ENCODE measurements at places on chromosomes 3 and 15.

DNA sequence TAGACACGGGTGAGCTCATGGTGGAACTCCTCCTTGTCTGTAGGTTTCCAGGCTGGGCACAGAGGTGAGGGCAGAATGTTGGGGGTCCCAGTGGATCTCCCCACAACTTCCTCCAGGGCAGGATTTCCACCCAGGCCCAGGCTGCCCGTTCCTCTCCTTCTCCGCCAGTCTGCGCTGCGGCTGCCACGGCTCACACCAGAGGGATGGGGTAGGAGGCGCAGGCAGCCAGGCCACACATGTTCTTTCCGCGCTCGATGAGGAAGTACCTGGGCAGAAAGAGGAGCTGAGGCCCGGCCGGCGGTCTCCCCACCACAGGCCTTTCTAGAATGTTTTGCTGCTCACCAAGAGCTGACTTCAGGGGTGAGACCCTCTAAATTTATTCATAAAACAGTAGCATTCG, 22.9 kb downstream of the CTSH start:
- DNase-seq, result no peak

DNA sequence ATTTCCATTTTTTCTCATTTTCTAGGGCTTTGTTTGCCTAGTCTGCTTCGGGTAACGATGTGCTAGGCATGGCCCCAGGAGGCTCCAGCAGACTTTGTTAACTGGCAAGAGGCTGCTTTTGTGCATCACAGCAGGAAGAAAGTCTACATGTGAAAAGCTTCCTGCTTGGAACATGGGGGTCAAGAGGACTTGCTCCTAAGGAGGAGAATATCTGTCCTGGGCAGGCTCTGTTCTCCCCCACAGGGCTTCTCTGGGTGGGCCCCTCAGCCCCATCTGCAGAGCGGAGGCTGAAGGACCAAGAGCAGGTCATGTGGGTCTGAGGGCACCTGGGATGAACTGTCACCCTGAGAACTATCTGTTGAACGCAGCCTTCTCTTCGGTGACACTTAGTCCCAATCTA, 94.7 kb downstream of the CCNL1 start:
- no peak for DNase-seq

GRCh38 chr15:33382491-33382890, 71.7 kb downstream of the RYR3 start:
- no peak for DNase-seq

- no peak for DNase-seq
Measured at GRCh38 chr3:46615050-46615775, 2.9 kb downstream of the FAM240A start.

DNA sequence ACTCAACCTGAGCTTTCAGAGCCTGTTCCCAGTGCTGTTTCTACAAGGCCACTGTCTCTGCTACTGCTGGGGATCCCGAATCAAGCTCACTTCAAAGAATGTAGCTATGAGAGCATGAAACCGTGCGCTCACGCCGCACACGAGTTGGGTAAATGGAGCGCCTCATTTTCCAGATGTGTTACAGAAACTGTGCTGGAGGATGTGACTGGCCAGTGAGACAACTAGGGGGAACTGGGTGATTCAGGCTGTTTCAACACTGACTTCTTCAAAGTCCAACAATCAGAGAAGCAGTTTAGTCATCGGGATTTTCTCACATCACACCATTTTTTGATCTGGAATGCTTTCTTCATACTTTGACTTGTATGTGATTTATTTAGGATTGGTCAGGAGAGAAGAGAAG, 3.5 kb downstream of the ZNF710 start:
- no peak for DNase-seq

DNA sequence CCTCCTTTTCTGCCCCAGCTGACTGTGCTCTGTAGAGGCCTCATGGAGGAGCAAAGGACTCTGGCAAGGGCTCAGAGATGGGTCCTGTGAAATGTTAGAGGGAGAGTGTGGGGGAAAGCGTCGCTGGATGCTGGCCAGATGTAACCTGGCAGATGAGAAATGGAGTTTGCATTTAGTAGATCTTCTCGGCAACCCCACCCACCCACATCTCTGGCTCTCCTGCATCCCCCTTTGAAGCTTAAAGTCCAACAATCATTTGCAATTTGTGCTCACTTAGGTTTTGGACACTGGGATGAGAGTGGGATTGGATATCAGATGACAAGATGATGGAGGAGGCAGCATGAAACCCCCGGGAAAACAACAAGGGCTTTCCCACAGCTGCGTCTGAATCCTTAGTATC, 523.6 kb upstream of the MCTP2 start:
- no peak for DNase-seq

DNA sequence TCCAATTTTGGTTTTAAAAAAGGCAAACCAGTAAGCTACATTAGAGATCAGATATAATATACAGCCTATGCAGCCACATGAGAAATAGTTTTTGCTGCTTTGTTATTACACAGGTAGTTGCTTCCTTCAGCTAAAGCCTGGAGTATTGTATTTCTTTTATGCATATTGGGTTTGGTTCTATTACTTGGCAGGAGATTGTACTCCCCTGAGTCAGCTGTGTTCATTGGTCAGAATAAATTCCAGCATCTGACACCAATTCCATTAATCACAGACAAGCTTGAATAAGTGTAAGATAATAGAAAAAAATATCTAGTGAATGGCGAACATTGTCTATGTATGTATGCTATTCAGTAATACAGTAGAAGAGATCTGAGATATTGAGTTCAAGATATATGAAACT, 26.1 kb upstream of the ZCWPW2 start:
- no peak for DNase-seq

DNA sequence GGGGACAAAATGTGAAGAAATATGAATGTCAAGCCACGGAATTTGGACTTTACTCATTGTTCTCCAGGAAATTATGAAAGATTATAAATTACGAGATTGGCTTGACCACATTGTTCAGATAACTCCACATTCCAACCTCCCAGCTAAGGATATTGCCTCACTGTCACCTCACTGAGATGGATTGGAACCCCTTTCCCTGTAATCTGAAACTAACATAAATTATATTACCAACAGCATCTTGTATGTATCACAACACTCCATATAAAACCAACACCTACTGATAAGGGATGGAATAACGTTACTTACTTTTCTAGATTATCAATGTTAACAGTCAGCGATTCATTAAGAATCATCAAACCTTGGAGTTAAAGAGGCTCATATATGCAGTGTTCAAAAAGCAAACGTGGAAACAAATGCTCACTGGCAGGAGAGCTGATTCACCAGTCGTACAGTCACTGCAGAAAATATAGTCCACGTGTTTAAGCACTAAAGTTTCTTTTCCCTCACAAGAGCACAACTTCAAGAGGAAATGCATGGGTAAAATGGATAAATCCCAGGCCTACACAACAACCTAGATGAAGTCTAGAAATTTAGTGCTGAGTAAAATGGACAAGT, 451.5 kb downstream of the FGF12 start:
- no peak for DNase-seq

DNA sequence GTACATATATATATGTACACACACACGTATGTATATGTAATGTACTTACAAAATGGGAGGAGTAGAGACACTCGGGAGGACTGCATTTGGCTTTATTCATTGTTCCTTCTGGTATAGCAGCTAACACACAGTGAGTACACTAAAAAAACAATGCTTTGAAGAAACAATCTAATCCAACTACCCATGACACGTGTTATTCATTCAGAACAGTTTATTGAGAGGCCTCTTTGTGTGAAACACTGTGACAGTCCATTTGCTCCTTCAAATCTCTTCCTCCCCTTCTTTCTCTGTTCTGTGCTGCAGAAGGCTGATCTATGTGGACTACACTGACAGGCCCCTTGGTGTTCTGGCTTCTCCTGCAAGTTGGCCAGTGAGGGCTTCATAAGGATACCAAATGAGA, 1075.9 kb upstream of the CFAP20DC start:
- DNase-seq, result no peak

DNA sequence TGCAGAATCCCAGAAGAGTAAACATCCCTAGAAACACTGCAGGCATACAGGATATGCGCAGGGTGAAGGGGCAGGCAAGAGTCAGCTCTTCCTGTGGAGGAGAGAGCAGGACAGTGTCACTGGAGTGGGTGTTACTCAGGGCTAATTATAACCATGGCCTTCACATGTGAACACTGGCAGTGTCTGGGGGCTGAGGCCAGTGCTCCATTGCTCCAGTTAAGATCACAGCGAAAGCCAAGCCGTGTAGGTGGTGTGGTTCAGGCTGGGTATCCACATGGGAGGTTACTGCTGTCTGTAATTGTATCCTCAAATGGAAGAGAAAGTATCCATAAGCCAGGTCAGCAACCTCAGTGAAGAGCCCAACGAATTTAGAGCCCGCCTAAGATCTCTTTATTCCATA, 84.6 kb downstream of the MESD start:
- DNase-seq, result no peak

DNA sequence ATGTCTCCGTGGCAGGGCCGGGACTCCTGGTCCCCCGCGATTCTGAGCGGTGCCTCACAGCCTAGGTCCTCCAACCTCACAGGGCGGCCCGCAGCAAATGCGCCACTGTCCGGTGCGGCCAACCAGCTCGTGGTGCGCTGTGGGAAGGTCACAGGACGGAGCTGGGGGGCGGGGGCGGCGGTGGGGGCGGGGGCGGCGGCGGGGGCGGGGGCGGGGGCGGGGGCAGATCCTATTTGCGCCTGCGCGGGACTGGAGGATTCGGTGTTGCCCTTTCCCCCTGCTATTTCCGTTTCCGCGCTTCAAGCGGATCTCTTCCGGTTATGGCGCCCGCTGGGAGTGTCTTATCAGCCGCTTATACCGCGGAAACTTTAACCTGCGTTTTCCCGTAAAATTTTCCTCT, 106.7 kb upstream of the SNRPN start:
- peak; percentile 52 for DNase-seq

- no peak for DNase-seq
Measured at GRCh38 chr15:77064539-77065308, 6.2 kb downstream of the TSPAN3 start.

DNA sequence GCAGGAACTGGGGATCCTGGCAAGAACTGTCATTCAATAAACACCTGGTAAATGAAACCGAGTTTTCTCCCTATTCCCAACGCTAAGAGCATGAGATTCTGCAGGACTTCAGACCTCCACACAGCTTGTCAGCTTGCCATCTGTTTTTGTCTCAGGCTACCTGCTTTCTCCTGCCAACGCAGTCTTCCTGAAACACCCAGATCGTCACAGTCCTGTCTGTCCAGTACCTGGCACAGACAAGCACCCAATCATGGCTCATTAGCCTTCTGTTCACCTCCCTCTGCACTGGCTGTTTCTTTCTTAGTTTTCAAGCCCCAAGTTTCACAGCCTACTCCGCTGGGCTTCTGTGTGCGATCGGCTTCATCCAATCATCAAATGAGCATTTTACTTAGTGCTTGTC, 5.0 kb downstream of the SLC12A8 start:
- no peak for DNase-seq

DNA sequence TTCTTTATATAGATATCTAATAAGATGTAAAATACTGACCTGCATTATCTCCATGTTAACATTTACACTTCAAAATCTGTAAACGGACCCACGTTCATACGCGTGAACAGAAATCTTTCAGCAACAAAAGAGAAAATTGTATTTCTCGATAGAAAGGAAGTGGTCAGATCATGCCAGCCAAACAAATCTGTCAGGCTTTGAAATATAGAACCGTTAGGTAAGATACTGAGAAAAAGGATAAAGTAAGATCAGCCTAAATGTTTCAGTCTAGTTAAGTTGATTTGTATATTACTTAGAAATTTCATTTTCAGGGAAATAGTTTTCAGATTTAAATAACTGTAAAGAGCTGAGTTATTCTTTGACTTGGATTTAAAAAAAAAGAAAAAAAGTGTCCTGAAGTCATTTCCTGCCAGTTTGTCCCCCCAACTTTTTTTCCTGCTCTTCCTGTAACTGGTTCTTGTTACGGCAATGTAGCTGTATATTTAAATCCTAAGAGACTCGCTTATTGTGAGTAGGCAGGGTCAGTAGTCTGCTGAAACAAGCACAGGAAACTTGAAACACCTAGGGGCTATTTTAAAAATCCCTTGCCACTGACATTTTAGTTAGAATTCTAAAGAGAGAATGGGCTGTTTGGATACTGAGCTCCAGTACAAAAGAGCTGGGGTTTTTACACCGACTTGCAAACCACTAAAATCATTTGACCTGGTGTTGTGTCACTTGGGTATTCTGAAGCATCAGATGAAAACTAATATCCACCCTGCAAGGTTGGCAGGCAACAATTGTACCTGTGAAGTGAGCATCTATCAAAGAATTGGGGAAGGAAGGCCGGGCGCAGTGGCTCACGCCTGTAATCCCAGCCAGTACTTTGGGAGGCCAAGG, 237.5 kb downstream of the UBE2E2 start:
- no peak for DNase-seq

- DNase-seq, result peak; percentile 36
Measured at GRCh38 chr15:84973492-84974460, 7.9 kb upstream of the PDE8A start.

DNA sequence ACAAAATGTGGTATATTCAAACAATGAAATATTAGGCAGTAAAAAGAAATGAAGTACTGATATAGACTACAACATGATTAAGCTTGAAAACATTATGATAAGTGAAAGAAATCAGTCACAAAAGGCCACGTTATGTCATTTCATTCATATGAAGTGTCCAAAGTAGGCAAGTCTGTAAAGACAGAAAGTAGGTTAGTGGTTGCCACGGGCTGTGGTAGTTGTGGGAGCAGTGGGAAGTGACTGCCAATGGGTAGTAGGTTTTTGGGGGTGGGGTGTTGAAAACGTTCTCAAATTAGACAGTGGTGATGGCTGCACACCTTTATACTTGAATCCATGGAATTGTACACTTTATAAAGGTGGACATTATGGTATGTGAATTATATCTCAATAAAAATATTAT, 12.1 kb downstream of the GALNT15 start:
- no peak for DNase-seq

DNA sequence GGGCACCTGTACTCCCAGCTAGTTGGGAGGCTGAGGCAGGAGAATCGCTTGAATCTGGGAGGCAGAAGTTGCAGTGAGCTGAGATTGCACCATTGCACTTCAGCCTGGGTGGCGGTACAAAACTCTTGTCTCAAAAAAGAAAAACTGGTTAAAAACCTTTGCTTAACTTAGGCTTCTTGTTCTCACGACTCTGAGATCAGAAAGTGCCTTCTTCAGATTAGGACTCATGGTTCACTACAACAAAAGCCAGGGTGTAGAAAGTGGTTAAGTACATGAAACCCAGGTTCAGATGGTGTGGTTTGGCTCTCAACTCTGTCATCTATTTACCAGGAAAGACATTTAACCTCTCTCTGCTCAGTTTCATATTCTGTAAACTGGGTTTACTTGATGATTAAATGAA, 168.4 kb downstream of the TUSC7 start:
- no peak for DNase-seq

DNA sequence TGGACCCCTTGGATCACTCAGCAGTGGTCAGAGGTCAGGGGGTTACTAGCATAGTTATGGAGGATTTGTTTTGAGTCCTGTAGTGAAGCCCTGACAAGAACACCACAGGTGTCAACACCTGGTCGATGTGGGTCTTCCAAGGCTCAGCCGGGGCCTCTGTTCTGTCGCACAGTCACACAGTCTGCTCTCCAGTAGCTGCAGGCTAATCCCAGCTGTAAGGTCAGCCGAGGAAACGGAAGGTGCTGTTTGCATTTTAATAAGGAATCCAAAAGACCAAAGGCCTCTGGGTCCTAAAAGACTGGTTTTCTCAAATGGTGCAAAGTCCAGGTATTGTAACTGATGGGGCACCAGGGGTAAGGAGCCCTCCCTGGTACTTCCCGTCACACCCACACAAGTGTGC, 71.7 kb downstream of the RPLP1 start:
- DNase-seq, result no peak

GRCh38 chr15:58019503-58020376, 45.8 kb downstream of the ALDH1A2 start:
- DNase-seq, result no peak
